ENCODE measurements at places on chromosomes 16 and 17.

GRCh38 chr16:57130950-57131321 lies 38.6 kb downstream of the CPNE2 start:
- DNase-seq: no peak

GRCh38 chr17:1073241-1073962 lies 76.5 kb downstream of the TIMM22 start:
- DNase-seq: no peak

DNA sequence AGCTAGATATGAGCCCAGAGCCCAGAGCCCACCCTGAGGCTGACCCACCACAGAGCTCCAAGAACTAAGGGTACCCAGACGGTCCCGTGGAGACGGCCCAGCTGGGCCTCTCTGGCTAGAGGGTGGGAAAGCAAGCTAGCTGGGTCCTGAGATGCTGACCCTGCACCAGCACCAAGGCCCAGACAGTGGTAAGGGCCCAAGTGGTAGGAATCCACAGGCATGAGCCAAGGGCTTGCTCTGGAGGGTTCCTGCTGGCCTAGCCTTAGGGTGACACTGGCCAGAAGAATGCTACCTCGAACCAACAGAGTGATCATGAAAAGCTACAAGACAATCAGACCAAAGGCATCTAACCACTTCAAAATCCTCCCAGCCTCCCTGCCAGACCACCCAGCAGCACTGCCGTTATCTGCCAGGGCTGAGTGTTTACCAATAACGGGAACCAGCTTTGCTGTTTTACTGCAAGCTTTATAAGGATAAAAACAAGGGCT lies 13.2 kb downstream of the HIC1 start:
- no peak for DNase-seq

DNA sequence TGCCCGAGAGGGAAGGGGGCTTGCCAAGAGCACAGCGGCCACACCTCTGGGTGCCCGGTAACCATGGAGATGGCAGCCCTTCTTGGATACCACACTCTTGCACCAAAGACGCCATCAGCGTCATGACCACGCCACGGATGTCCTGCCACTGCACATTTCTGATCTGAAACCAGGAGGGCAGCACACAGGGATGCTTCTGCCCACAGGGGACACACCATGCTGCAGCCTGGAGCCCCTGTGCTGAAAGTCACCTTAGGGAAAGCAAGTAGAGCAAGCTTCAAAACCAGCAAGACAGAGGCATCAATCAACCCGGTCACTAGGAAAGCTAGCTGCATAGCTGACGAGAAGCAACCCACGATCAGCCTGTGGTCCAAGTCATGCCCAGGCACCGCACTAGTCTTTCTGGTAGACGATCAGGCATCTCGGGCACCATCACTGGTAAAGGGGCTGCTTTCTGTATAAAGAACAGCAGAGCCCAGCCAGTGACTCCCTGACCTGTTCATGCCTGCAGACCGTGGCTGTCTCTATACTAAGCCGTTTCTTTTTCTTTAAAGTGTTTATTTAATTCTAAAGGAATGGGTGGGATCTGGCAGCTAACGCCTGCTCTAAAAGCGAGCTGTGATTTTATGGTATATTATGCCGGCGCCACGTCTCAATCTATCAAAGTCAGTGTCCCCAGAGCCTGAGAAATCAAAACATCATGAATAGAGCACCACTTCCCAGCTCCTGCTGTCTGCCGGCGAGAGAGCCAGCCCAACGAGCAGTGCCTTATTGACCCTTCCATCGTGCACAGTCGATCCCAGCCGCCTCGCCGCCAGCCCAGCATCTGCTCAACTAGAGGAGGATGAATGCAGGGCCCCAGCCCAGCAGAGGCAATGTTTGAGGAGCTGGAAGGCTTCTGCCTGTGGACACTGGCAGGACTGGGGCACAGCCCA lies 244.7 kb downstream of the RBFOX3 start:
- no peak for DNase-seq

GRCh38 chr17:42058063-42058462 lies 7.7 kb upstream of the C17orf113 start:
- no peak for DNase-seq

GRCh38 chr16:58057121-58057520 lies 31.6 kb downstream of the MMP15 start:
- no peak for DNase-seq

GRCh38 chr17:45905814-45906213 lies 11.5 kb downstream of the MAPT start:
- DNase-seq: no peak

DNA sequence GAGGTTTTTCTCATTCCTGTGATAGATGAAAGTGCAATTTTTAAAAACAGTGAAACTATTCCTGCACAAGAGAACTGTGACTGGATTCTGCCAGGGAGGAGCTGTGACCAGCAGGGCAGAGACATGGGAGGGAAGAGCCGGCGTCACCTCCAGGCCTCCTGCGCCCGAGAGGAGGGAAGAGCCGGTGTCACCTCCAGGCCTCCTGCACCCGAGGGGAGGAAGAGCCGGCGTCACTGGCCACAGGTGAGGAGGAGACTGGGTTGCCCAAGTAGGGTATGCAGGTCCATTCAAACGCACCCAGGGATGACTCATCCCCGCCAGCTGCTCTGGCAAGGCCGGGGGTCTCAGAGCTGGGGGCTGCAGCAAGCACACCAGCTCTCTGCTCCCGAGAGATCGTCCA lies 56.7 kb downstream of the METRNL start:
- no peak for DNase-seq

DNA sequence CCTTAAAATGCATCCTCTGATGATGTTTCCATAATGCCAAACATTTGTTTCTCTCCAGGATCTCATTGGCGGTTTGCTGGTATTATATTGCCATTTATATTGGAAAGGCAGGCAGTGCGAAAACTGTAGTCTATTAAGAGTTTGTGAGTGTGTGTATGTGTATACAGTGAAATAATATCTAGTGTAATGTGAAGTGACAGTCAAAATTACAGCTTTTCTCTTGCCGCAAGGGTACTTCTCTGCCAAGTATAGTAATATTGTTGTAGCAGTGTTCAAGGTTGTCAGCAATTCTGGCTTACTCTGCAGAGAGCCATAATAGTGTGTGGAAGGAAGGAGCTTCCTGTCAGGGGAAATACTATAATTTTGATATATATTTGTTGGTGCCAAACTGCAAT lies 178.6 kb downstream of the WWOX start:
- DNase-seq: no peak

DNA sequence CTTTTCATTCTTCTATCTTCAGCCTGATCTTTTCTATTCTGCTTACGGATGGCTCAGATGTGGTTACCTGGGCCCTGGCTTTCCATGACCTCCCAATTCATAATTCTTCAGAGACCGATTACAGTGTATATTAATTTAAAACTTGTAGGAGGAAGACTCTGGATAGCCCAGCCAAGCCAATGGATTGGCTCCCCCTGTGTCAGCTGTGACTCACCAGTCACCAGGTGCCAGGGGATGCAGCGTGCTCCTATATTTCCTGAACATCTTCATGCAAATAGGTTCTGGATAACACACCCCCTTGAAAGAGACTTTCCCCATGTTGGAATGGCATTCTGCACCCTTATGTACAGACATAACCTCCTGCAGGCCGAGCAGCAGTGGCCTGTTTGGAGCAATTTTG lies 208.3 kb upstream of the WSCD1 start:
- no peak for DNase-seq

GRCh38 chr16:22934786-22935185 lies 120.8 kb downstream of the HS3ST2 start:
- no peak for DNase-seq

DNA sequence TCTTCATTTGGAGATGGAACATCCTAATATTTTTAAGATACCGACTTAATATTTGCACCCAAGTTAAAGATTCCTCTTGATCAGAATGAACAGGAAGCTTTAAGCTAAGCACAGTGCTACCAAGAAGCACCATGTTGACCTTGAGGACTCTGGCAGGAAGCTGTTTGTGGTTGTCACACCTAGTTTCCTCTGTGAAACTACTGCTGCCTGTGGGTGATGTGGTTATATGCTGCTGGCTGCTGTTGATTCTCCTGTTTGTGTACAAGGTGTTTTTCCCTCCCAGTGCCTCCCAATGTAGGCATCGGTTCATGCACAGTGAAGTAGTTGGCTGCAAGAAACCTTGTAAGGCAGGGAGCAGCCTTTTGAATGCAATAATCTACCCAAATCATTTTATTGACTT lies 23.4 kb downstream of the RBL2 start:
- DNase-seq: peak; percentile 51

DNA sequence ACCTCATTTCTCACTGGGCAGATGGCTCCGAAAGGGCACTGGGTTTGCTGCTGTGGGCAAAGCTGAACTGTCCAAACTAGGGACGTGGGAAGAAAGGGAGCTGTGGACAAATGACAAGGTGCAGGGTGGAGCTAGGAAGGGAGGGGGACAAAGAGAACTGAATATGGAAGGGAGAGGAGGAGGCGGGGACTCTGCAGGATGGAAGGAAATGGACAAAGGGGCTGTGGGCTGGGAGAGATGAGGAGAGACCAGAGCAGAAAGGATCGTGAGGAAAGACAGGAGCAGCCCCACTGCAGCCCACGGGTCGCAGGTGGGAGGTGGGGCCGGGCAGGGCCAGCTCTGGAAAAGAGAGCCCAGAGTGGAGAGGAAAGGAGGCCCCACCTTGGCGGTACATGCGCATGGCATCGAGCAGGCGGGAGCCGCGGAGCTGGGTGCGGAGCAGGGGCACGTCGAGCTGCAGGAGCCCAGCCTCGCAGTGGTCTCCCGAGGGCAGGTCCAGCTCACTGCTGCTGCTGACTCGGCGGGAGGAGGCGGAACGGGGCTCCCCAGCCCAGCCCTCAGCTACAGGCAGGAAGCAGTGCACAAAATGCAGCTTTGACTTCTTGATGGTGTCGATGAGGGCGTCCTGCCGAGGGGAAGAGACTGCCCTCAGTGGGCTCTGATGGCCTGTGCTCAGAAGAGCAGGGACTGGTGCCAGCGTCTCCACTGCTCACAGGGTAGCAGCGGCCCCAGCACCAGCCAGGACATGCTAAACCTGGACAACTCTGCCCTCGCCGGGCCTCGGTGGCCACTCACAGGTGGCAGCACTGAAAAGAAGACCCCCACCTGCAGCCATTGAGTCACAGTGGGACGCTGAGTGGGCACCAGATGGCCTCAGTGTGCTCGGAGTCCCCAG lies 66.8 kb downstream of the PIPOX start:
- DNase-seq: no peak

DNA sequence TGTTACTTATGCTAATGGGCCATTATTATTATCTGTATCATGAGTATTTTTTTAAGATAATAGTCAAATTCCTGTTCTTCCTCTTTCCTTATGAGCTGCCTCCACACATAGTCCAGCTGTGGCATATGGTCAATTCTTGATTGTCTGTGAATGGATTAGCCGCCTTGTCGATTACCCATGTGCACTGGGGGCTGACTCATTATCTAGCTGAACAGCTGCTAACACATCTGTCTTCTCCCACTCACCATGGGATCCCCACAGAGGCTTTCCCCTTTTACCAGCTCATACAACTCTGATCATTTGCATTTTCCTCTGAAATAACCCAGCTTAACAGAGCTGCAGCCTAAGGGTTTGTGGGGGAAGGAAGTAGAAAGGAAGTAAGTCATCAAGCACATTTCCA lies 915.0 kb downstream of the CDH11 start:
- no peak for DNase-seq

- DNase-seq: no peak
Observed at GRCh38 chr17:7285679-7286078, 4.2 kb downstream of the SLC2A4 start.

DNA sequence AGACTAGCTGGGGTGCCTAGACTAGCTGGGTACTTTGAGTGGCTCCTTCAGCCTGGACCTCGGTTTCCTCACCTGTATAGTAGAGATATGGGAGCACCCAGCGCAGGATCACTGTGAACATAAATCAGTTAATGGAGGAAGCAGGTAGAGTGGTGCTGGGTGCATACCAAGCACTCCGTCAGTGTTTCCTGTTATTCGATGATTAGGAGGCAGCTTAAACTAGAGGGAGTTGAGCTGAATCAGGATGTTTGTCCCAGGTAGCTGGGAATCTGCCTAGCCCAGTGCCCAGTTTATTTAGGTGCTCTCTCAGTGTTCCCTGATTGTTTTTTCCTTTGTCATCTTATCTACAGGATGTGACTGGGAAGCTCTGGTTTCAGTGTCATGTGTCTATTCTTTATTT lies 8.4 kb upstream of the TMEM235 start:
- no peak for DNase-seq

- DNase-seq: no peak
Observed at GRCh38 chr16:57797216-57797525, 5.1 kb downstream of the KIFC3 start.

DNA sequence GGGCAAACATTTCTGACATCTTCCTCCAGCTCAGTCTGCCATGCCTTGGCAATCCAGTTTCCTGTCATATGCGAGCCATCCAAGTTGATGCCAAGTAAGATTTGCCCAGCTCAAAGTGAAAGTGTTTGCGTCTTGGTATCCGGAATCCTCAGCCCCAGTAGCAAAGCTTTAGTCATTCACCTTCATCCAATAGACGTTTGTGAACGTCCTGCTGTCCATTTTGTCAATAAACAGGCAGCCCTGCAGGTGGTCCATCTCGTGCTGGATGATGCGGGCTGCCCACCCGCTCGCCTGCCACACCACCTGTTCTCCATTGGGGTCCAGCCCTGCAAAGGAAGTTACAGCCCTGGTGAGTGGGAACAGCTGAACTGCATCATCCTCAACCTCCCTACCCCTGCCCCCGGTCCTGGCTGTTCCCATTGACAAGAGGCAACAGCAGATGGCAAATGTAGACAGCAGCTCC lies 1.5 kb downstream of the PDF start:
- no peak for DNase-seq

DNA sequence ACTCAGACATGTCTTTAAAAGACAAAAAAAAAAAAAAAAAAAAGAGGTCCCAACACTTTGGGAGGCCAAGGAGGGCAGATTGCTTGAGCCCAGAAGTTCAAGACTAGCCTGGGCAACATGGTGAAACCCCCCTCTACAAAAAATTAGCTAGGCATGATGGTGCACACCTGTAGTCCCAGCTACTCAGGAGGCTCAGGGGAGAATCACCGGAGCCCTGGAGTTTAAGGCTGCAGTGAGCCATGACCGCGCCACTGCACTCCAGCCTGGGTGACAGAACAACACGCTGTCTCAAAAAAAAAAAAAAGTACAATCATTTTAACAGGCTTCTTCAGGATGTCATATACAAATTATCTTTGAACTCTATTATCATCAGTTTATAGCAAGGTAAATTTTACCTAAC lies 22.0 kb downstream of the C16orf87 start:
- DNase-seq: no peak

DNA sequence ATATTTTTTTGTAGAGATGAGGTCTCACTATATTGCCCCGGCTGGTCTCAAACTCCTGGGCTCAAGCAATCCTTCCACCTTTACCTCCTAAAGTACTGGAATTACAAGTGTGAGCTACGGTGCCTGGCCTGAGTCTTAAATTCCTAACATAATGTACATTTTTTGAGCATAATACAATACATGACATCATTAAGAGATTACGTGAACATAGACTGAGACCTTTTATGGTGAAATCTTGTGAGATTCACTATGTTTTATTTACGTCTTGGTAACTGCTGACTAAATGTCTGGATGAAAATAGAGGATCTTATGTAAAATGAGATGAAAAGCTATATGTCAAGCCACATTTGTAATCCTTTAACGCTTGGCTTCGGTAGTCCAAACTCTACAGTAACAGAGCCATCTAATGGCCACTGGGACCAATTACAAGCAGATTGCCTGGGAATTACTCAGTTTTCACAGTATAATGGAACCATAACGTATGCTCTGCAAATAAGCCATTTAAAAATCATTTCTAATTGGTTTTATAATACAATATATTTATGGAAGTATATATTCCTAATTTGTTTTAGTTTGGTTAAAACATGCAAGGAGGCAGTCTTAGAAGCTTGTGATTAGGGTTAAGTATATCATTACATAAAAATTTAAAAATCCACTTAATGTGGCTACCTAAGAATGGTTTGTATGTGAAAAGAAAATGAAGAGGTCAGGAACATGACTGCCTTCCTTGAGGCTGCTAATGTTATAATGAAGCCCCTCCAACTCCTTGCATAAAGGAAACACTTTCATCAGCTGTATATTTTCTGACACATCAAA lies 8.1 kb upstream of the EFCAB13 start:
- no peak for DNase-seq

Data from stimulated activated CD8-positive, alpha-beta memory T cell treated with anti-CD3 and anti-CD28 coated beads, Interleukin-15, amount 100 ng/mL, for 48 hours (primary cell).